ENCODE measurements at places on chromosomes 6 and 20.

- DNase-seq = peak; percentile 10
Measured at GRCh38 chr6:17458966-17459365, 65.6 kb downstream of the CAP2 start.

DNA sequence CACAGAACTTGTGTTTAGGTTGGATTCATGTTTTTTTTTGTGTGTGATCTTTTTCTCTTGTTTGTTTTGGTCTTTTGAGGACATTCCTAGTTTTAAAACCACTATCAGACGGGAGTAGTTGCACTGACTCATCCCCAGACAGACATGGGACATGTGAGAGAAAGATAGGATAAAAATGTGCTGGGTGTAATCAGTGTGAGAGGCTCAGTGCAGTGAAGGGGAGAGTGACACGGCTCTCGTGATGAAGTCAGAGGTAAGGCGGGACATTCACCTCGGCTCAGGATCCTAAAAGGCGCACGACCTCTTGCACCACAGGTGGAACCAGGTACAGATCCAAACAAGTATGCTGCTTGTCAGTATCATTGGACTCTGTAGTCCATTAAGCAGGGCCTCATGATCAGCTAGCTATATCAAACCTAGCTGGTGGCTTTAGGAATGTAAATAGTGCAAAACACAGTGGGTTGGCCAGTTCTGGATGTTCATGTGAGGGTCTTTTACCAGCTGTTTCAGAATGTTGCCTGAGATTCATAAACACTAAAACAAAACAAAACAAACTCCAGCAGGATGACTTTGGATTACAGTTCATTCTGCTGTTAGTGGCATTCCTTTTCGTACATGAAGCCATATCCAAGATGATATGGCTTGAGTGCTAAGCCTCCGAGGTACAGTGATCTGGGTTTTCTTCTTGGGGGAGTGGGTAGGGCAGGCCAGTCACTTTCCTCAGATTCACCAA is 18.0 kb downstream of the FOXO3 start:
- peak; percentile 49 for DNase-seq

GRCh38 chr6:94300424-94301144 is 881.2 kb upstream of the EPHA7 start:
- DNase-seq = no peak

DNA sequence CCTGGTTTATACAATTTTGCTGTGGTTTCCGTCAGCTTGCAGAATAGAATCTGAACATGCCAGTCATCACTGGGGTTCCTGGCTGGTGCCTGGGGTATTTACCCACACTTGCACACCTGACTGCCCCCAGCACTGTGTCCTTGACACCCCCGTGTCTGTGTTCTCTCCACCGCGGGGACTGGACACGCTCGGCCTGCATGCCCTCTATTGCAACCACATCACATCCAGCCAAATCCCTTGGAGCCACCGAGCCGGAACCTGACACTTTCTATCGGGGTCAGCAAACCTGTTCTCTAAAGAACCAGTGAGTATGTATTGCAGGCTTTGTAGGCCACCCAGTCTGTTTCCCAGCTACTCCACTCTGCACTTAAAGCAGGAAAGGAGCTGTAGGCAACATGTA is 527.5 kb downstream of the PRKN start:
- DNase-seq = no peak

DNA sequence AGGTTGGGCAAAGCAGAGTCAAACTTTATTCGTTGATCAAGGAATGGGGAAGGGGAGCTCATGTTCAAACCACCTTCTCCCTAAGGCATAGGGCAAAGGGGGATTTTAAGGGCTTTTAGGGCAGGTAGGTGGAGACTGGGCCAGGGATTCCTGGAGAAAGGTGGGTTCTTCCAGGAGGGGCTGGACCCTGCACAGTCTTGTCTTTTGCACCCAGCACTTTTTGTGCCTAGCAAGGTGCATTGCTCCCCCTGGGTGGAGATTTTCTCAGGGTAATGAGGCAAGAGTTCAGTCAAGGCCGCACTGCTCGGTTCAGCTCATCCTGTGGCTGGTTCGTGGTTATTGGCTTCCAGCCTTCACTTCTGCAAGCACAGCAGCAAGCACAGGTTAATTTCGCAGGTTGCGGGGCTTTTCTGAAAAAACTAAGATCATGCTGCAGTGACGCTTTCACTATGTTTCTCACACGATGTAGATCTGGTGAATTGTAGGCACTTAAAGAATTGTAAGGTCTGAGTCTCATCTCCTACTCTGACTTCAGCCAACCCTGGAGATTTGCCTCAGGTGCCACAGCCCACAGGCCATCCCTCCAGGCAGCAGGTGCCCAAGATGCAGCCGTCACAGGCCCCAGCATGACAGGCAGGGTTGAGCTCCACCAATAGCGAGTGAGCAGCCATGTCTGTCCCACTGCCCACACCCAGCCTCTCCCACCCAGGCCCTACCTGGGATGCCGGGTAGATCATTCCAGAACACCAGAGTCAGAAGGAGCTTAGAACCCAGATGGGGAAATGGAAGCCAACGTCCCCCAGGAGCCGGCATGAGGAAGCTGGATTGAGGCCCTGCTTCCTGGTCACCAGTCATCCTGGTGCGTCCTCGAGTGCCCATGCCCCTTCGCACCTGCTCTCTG is 37.1 kb downstream of the SUN5 start:
- no peak for DNase-seq

GRCh38 chr6:112014483-112014882 is 39.4 kb upstream of the CCN6 start:
- DNase-seq = peak; percentile 57

DNA sequence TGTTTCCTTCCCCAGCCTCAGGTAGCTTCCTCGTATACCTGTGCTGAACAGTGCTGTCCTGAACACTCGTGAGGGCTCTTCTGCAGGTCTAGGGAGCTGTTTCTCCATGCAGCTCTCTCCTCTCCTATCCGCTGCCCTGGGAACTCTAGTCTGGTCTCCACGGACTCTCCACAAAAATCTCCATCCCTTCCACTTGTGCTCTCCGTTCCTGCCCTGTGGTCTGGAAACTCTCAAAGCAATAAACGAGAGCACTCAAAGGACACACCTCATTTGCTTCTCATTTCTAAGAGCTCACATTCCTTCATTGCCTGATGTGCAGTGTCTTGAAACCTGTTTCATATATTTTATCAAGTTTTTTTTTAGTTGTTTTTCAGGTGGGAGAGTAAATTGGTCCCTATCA is 235.9 kb upstream of the RGS17 start:
- no peak for DNase-seq

DNA sequence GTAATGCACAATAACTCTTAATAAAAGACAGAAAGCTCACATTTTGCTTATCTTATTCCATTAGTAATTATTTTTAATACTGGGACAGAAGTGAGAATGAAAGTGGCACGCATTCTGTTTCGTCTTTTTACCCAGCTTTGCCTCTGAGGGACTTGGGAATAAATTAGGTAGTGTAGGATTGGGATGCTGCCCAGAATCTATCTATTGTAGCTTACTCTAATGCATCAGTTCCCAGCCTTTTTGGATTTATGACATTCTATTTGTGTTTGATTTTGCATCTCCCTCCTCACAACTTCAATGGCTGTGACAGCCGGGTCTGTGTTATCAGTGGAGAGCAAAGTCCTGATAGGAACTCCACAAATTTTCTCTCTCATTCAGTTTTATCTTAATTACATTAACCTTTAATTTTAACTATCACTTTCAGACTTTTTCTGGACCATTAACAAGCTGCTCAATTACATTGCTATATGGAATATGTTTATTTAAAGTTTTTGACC is 62.9 kb upstream of the TULP4 start:
- no peak for DNase-seq

DNA sequence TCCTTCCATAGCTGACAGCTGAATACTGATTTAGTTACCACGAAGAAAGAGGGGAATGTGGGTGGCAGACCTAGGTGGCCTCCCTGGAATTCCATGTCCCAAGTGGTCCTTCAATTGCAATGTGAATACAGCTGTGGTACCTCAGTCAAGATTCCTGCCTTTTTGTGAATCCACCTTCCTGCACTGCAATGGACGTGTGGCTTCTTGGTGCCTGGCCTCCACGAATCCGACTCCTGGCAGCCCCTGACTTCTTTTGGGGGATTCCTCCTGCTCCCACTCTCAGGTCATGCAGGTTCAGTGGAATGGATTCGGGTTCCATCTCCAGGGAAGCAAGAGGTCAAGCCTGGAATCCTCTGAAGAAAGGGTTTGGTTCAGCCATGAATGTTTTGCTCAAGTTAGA is 117.8 kb downstream of the DACT2 start:
- DNase-seq = no peak

GRCh38 chr6:67802771-67803170 is 832.3 kb upstream of the ADGRB3 start:
- no peak for DNase-seq

- no peak for DNase-seq
Measured at GRCh38 chr20:63930971-63931553, 25.2 kb downstream of the UCKL1 start.

DNA sequence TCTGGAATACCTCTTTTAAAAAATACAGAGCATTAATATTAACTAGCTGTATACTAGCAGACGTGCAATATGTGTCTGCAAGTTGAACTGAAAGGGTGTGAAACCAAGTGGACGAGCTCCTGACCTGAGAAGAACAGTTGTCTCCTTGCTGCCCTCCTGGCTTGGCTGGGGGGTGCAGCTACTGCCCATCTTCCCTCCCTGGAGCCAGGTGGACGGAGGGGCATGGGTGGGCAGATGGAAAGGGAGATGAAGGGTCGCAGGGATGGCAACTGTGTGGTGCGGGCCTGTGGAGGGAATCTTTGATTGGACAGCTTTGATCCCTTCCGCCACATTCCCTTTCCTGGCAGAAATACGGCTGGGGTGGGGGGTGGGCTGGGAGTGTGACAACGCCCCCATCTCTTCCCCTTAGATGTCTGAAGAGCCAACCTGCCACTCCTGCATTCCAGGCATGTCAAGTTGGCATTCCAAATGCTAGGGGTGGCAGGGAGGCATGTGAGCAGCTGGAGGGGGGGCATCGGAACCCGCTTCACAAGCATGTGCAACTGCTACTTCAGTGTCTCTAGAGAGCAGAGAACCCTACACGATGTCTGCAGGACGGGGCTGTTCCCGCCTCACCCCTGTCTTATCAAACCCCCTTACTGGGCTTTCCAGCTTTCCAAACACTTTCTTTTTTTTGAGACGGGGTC is 37.3 kb downstream of the SRSF3 start:
- DNase-seq = no peak

GRCh38 chr6:6564154-6564553 is 24.4 kb upstream of the LY86 start:
- no peak for DNase-seq

DNA sequence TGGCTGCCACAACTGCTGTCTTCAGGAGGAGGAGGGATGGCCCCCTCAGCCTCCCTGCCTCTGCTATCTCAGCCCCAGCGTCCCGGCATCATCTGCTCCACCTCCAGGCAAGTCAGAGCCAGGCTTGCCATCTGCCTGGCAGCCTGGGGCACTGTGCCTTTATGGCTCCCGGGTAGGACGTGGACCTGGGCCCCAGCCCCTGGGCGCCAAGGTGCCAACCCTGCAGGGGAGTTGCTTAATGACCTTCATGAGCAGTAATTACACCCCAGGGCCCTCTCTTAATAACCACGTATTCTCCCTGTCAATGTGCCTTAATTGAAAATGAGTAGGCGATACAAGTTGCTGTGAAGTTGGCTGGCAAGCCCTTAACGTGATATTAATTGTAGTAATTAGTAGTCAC is 122.1 kb upstream of the MLN start:
- DNase-seq = no peak

- no peak for DNase-seq
Measured at GRCh38 chr20:51460569-51461265, 81.8 kb downstream of the NFATC2 start.

DNA sequence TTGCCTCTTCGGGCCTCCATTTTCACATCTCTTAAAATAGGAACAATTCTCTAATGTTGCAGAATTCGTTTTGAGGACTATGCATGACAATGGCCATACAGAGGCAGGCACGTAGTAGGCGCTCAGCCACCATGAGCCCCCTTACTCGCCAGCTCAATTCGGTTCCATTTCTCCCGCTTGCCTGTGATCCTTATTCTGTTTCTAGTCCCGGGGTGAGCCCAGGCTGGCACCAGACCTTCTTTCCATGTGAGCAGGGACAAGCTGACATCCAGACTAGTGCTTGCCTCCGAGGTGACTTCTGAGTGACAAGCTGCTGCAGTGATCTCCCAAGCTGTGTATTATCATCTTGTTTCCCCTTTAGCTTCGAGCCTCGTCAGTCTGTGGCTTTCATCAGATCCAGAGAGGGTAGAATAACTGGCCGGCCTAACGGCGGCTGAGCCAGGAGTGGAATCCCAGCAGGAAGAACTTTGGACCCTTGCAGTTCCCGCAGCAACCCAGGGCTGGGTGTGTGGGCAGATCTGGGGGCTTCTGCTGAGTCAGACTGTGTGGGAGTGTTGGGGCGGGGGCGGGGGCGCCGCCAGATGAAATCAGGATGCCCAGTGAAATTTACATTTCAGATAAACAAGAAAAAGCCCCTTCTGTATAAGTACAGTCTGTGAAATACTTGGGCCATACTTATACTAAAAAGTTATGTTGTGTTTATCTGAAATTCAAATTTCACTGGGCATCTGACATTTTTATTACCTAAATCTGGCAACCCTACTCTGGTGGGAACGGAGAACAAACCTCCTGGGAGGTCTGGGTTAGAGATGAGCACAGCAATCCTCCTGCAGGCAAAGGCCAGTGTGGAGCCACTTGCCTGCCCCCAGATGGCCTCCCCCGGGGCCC is 10.9 kb downstream of the BANF2 start:
- DNase-seq = no peak

DNA sequence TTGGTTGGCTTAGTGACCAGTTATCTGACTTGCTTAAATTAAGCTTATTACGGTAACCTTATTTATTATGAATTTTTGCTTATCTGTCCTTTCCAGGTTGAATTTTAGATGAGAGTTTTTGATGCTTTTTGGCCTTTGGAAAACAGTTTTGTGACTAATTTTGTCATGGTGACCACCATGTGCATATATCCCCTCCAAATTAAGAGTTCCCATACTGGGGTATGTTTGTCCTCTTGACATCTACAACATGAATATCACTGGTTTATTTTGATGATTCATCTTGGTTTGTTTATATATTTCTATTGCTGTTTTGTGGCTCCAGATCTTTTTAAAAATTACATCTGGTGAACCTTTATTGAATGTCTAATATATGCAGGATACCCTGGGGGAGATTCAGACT is 61.4 kb downstream of the PHF20 start:
- DNase-seq = peak; percentile 72

Measured in ELR (cell line).